Stimulated activated CD8-positive, alpha-beta memory T cell treated with anti-CD3 and anti-CD28 coated beads, Interleukin-4, amount 100 ng/mL, for 1 hour (primary cell): ENCODE measurements at places on chromosomes 5 and 9.

DNA sequence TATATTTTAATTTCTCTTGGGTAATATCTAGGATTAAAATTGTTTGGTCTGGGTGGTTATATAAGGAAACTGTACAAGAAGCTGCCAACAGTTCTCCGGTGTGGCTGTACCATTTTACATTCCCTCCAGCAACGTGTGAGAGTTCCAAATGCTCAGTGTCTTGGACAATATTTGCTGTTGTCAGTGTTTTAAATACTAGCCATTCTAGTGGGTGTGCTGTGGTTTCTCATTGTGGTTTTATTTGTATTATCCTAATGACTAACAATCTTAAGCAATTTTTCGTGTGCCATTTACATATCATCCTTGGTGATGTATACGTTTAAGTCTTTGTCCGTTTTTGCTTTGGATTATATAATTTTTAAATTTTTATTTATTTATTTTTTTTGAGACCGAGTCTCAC lies 34.0 kb downstream of the TNFSF15 start:
- no peak for DNase-seq

GRCh38 chr9:28808042-28808441 lies 1234.8 kb upstream of the C9orf72 start:
- no peak for DNase-seq

DNA sequence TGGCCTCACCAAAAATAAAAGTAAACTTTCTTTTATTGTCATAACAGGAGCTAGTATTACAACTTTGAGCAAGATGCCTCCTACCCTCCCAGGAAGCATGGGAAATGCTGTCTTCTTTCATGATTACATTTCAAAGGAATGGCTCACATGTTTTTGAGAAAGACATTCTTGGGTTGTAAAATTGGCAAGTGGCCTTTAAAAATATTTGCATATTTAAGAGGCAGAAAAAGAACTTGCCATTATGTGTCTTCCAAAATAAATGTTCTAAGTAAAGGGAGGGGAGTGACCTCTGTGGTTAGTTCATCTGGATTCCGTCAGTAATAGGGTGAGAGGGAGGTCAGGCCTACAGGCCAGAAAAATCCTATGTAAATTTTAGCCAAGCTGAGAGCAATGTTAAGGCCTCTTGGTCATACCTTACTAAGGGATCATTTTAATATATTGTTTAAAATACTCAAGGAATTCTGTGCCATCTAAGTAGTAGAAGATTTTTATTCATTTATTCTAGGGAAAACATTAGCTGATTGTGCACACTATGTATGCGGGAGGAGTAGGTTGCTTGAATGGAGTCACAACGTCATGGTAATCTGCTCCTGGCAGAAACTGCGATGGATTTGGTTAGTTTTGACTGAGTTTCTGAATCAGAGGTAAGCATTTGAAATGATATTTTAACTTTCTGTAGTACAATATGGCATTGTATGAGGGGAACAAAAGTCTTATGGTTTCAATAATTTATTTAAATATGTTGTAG lies 1485.7 kb upstream of the CDH9 start:
- no peak for DNase-seq

GRCh38 chr5:139783436-139783965 lies 12.1 kb upstream of the PSD2 start:
- DNase-seq: no peak

GRCh38 chr5:173761178-173761513 lies 127.0 kb upstream of the CPEB4 start:
- DNase-seq: no peak

- no peak for DNase-seq
These were observed 176.4 kb upstream of the CHD1 start for GRCh38 chr5:99105216-99105615.

DNA sequence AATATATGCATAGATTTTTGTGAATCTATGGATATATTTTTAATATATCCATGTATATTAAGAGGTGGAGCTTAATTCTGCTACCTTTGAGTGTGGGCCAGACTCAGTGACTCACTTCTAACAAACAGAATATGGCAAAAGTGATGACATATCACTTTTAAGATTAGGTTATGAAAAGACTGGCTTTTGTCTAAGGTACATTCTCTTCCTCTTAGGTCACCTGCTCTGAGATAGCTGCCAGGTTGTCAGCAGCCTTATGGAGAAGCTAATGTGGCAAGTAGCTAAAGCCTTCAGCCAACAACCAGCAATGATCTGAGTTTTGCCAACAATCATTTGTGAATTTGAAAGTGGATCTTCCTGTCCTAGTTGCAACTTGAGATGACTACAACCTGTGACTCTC lies 83.8 kb downstream of the ANKRD31 start:
- DNase-seq: no peak

GRCh38 chr9:128805661-128806060 lies 12.6 kb upstream of the ENDOG start:
- DNase-seq: no peak
